ENCODE measurements at places on chromosomes 1 and 21.

GRCh38 chr1:234849832-234850231 lies 239.9 kb upstream of the IRF2BP2 start:
- DNase-seq: no peak

GRCh38 chr1:115539736-115540135 lies 102.0 kb upstream of the VANGL1 start:
- no peak for DNase-seq

GRCh38 chr1:2022063-2022770 lies 3.1 kb downstream of the GABRD start:
- DNase-seq: no peak

GRCh38 chr1:20405893-20406604 lies 80.0 kb downstream of the CAMK2N1 start:
- DNase-seq: no peak

DNA sequence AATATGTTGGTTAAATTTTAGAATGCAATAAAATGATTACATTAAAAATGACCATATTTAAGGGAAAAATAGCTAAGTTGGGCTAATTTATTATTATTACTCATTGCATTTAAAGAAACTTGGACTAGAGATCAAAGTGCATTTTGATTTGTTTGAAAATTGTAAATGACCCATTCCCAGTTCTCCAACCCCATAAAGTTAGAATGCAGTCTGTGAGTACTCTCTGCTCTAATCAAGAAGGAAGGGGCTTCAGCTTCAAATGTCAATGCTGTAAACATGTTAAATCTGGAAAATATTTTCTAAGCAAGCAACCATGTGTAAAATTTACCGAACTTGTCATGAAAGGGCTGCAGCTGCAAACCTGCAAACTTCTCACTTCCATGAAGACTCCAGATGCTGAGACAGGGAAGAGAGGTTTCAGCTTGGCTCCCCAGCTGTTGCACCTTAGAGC lies 232.7 kb downstream of the TTLL7 start:
- DNase-seq: no peak

DNA sequence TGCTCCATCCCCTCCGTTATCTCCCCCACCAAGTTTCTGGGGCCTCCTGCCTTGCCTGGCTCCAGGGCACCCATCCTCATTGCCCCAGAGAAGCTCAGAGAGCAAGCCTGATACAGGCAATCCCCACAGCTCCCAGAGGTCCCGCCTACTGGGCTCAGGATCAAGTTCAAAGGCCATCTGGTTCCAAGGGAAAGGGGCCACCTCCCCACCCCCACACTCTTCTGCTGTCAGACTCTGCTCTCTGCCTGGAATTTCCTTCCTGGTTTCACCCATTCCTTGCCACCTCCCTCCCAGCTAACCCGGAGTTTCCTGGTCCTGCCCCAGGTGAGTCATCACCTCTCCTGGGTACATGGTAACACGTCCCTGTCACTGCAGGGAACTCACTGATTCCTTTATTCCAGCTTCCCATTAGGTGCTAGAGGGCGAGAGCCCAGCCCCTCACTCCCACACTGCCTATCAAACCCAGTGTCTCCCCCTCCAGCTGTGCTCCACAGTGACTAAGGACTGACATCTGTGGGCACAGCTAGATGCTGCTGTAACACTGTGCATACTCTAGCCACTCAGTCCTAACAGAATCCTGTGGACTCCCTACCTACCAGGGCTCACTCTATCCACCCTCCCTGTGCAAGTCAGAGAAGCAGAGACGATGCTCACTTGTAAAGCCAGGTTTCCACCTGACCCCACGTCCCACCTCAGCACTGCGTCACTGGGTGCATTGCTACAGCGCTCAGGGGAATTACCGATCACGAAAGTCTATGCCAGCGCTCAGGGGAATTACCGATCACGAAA lies 21.8 kb downstream of the RSPH1 start:
- no peak for DNase-seq

DNA sequence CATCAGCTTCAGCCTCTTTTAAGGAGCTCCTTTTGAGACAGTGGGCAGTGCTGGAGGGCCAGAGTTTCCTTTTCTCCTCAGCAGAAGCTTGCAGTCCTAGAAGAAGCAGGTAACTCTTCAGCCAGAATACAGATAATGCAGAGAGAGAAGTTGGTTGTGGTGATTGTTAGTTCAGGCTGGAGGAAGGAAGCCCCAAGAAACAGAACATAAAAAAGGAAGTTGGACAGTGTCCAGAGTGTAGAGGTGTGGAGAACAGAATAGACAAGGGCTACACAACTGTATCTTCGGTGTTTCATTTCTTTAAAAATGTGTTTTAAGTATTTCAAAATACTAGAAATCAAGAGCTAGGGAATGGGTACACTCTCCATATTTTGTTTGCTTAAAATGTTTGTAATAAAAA lies 6.4 kb upstream of the TACSTD2 start:
- DNase-seq: no peak

DNA sequence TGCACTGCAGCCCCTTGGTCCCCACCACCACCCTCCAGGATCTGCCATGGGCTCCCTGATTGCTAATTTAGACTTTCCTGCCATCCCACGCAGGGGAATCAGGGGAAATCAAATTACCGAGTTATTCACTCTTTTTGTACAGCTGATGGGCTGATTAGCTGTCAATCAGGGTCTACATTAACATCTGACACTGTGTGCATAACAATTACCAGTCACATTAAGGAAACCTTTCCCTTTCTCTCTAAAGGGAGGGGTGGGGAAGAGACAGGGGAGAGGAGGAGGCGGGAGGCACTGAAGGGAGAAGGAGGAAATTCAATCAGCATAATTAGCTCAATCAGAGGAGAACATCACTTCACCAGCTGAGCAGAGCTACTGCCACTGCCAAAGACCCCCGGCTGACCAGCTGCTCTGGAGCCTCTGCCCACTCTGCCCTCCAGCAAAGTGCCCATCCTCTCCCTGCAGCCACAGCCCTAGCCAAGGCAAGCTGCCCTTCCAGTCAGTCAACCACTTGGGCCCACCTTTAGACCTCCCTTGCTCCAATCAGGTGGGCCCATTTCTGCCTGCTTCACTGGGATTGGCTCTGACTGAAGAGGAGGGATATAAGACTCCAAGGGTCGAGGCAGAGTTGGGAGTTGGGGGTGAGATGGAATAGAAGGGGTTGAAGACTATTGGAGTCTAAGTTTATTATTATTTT lies 199.3 kb upstream of the ZC3H12A start:
- DNase-seq: no peak

DNA sequence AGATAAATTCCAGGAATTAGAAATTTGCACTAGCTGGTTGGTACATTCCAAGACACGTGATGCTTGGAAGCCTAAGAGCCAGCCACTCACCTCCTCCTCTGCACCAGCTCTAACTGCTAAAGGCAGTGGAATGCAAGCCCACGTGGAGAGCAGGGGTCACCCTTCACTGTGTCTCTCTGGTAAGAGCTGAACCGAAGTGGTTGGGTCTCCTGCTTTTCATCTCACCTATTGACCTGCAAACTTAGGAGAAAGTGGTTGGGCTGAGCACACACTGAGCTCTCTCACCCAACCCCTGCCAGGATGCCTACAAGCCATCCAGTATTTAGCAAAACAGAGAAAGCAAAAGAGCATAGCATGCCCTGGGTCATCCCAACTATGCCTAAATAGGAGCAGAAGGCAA lies 19.3 kb downstream of the HAO2 start:
- no peak for DNase-seq

DNA sequence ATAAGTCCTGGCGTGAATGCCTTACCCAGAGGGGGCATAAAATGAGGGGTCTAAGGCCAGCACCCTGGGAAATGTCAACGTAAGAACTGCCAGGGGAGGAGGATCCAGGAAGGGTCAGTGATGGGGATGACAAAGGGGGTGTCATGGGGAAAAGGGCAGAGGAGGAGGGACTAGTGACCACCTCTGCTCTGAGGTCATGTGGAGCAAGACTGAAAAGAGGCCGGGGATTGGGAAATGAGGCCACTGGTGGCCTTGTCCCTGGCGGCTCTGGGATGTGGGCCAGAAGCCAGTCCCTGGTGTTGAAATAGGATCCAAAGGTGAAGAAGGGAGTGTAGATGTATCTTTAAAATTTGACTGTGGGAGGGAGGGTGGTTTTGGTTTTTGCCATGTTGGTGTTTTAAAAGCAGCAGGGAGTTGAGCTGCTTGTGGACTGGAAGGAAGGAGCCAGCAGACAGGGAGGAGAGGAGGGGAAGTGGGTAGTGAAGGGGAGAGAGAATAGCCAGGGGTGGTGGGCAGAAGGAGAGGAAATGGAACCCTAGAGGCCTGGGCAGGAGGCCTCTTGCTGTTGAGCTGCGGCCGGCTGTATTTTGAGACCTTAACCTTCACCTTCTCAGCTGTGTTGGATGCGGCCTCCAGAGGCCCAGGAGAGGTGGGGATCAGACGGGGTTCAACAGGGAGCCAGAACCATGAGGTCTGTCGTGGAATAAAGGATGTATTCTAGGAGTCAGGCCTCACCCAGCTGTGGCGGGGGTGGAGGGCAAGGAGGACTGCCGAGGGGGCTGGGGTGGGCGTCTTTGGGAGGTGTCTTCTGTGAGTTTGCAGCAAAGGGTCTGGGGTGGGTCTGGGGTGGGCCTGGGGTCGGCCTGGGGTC lies 92.5 kb downstream of the DHRS3 start:
- DNase-seq: no peak

DNA sequence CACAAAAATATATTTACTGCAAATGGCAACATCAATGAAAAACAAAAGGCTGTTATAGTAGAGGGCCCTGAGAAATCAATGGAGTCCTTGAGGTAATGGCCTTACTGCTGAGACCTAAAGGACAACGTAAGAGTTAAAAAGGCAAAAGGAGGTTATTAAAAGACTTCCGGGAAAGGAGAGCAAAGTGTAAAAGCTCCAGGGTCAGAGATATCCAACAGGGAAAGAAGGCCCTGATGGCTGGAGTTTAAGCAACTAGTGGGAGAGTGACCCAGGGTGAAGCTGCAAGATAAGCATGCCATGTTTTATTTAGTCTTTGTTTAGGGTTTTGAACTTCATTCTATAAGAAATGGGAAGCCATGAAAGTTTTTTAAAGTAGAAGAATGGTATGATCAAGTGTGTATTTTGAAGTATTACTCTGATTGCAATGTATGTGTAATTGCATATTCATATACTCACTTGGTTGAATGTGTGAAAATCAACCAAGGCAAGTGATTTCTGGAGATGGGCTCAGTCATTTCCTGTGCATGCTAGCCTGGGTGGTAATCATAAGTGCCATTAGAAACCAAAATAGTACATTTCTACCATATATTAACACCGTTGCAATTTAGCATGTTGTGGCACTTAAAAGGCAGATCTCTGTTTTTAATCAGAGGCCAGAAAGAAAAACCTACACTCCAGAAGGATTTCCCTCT lies 5.3 kb upstream of the DPYD start:
- DNase-seq: no peak

DNA sequence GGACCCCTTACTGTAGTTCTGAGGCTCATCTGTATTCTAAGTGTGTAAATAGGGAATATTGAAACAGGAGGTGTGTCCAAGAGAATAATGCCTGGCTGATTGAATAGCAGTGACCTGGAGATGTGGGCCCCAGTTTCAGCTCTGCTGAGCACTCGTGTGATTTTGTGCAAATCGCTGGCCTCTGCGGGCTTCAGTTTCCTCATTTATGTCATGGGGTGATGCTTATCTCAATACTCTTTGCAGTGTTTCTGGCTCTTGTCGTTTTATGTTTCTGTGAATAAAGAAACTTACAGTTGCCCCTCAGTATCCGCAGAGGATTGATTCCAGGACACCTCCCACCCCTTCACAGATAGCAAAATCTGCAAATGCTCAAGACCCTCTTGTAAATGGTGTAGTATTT lies 5.0 kb downstream of the COG2 start:
- no peak for DNase-seq

DNA sequence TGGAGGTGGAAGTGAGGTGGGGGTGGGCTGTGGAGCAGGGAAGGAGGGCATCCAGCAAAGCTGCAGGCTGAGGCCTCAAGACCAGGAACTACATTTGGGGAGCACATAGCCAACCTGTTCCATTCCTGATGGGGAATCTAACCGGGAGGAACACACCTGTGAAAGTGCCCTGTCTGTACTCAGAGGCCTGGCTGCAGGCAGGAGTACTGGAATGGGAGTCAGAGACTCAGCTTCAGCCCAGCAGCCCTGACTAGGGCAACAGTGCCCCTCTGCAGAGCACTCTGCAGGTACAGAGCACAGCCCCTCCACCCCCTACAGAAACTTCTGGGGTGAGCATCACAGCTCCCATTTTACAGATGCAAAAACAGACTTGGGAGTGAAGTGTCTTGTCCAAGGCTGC lies 126.4 kb downstream of the DMRTB1 start:
- no peak for DNase-seq

- DNase-seq: no peak
Measured at GRCh38 chr1:155479205-155479604, 83.4 kb downstream of the ASH1L start.

- DNase-seq: no peak
Measured at GRCh38 chr1:212035835-212036605, 472 bp downstream of the DTL start.

GRCh38 chr1:83060221-83060620 lies 938.7 kb downstream of the TTLL7 start:
- no peak for DNase-seq

GRCh38 chr1:186022184-186022583 lies 288.0 kb downstream of the HMCN1 start:
- no peak for DNase-seq

DNA sequence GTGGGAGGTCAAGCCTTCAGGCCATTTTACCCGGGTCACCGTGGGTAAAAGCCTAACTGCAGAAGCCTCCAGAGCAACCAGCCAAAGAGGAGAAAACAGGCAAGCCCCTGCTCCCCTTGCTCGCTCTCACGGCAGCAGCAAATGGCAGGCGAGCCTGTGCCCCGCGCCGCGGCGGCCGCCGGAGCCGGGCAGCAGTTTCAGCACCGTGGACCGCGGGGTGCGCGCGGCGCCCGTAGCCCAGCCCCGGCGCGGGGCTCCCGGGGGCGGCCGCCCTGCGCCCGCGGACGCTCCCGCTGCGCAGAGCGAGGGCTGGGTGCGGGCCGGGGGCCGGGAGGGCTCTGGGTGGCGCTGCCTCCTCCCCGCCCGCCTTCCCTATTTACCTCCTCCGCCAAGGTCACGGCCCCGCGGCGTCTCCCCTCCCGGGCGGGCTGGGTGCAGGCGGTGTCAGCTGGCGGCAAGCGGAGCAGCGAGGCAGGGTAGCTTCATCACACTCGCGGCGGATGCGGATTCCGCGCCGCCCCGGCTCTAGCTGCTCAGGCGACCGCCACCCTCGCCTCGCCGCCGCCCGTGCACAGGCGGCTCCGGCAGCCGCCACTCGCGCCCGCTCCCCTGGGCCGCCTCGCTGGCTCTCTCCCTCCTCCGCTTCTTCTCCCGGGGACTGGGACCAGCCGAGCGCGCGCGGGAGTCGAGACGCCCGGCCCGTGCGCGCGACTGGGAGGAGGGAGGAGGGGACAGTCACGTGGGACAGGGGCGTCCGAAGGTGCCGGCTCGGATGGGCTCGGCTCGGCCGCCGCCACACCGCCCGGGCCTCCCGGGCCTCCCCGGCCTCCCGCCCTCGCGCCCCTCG lies at the start of gene RGS7:
RGS7 (minus strand) TSS at position 687 of the 847 bp plus-strand sequence.
- no peak for DNase-seq

- DNase-seq: no peak
Measured at GRCh38 chr21:26131554-26131953, 39.0 kb downstream of the APP start.

- no peak for DNase-seq
Measured at GRCh38 chr1:207946756-207947155, 35.8 kb upstream of the CD34 start.

Data from NCI-H1417 treated with DMSO at 0.1 percent for 48 hours (cell line).